ENCODE measurements at places on chromosomes 4 and X.

DNA sequence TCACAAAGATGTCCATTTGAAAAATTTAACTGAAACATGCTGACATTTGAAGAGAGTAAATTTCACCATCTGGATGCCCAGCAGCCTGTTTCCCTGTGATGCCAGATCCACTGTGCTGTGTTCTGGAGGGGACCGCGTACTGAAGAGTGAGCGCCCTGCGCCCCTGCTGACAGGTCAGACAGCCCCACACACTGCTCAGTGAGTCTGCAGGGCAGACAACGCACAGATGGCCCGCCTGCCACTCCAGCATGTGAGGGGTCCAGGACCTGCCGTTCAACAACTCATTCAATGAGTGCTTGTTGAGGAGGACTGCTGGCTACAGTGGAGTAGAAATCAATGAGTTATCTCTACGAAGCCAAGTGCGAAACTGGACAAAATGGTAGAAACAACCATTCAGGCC lies 49.2 kb downstream of the FGFRL1 start:
- no peak for DNase-seq

DNA sequence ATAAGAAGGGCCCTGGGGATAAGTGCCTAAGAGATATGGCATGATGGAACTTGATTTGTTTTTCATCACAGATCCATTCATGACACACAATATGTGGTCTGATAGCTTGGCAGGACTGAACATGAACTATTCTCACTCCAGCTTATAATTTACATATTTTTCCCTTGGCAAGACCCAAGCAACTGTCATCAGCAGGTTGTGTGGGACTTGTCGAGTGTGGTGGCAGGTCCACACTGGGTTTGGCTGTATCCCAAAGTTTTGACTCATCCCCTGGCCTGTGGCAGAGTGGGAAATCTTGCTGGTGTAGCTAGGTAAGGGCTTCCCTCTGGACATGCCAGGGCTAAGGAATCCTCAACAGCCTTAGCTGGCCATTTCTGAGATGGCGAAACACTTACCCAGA lies 81.0 kb upstream of the STIM2 start:
- DNase-seq = no peak

GRCh38 chrX:10750581-10750980 lies 130.2 kb upstream of the MID1 start:
- no peak for DNase-seq

DNA sequence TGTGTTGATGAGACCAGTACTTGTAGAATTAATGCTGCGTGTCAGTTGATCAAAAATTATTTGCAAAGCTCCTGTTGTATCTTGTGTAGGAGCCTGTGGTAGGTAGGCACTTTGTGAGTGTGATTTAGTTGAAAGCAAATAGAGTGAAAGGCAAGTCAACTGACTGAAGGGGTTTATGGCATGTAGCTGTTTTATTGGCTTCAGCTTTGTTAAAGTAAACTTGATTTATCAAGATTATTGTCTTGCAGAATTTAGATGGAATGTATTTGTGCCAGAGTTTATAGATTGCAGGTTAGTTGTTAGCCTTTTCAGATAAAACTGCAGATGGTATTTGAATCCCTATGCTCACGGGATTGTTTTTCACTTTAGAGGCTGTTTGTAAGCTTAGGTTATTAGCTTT lies 128.0 kb downstream of the FRAS1 start:
- no peak for DNase-seq

DNA sequence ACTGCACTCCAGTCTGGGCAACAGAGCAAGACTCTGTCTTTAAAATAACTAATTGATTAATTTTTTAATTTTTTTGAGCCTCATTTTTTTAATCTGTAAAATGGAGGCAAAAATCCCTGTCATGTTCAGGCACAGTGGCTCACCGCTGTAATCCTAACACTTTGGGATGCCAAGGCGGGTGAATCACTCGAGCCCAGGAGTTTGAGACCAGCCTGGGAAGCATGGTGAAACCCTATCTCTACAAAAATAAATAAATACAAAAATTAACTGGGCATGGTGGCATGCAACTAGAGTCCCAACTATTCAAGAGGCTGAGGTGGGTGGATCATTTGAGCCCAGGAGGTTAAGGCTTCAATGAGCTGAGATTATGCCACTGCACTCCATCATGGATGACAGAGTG lies 15.4 kb downstream of the AMTN start:
- no peak for DNase-seq

DNA sequence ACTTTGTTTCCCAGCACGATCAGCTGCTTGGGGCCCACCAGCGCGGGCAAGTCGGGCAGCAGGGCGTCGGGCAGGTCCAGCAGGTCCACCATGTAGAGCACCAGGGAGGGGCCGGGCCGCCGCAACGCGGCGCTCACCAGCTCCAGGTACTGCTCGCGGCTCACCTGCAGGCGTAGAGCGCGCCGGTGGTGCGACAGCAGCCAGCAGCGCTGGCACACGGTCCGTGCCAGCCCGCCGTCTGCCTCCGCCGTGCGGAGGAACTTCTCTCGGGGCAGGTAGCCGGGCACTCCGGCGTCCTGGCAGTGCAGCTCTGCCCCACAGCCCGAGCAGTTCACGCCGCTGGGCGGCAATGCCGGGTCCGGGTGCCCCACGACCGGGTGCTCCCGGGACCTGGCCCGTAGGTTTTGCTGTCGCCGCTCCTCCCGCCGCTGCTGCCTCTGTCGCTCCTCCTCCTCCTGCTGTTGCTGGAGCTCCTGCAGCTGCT lies 527 bp downstream of the NOA1 start:
- DNase-seq = peak; percentile 44

- DNase-seq = no peak
Observed at GRCh38 chr4:137952116-137952515, 290.0 kb downstream of the SLC7A11 start.

DNA sequence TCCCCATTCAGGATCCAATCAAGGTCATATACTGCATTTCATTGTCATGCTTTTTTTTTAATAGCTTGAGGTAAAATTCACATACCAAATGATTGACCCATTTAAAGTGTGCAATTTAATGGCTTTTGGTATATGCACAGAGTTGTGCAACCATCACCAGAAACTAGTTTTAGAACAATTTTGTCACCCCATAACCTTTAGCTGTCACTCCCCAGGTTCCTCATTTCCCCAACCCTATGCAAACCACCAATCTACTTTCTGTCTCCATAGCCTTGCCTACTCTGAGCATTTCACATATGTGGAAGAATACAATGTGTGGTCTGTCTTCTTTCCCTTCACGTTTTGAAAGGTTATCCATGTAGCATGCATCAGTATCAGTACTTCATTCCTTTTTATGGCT lies 1.4 kb upstream of the SMAD1 start:
- no peak for DNase-seq

DNA sequence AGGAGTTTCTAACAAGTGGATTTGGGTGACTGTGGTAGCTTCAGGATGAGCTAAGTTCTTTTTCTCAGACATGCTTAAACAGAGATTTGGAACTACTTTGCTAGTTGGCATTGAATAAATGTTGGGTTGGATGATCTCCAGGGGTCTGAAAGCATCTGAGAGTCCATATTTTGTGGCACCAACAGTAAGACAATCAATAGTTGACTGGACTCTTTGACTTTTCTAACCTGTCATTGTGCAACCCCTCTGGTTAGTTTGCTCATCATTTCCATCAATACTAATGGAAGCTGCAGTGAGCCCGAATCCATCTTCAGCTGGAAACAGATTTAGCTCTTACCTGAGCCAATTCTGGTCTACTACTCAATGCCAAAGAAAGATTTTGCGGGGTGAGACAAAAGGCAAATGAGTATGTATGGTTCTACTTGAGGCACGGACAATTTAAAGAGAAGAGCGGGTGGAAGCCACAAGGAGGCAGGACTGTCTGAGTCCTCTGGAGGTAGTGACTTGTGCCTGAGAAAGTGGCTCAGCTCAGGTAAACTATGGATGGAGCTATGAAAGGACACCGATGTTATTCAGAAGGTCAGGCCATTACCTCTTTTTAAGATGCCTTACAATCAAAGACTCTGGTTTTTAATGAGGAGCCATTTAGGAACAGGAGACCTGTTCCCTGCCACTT lies 118.7 kb downstream of the MID1IP1 start:
- DNase-seq = no peak

- DNase-seq = no peak
Observed at GRCh38 chrX:130647468-130647867, 245.7 kb downstream of the RBMX2 start.

- DNase-seq = no peak
Observed at GRCh38 chr4:166594326-166594946, 639.9 kb downstream of the SPOCK3 start.
